Frontal cortex (tissue), 4 donors: ENCODE measurements at places on chromosomes 3 and 15. TPM values are rescaled to one million over a fixed set of nuclear protein-coding genes. Genes with fewer than 3 reads are reported as not detected.
A peak's percentile ranks its signal among the peaks of the same experiment; 100 is the strongest.

GRCh38 chr3:45957586-45957985 is 14.3 kb downstream of the CXCR6 start:
- DNase-seq = peak; percentile 24

DNA sequence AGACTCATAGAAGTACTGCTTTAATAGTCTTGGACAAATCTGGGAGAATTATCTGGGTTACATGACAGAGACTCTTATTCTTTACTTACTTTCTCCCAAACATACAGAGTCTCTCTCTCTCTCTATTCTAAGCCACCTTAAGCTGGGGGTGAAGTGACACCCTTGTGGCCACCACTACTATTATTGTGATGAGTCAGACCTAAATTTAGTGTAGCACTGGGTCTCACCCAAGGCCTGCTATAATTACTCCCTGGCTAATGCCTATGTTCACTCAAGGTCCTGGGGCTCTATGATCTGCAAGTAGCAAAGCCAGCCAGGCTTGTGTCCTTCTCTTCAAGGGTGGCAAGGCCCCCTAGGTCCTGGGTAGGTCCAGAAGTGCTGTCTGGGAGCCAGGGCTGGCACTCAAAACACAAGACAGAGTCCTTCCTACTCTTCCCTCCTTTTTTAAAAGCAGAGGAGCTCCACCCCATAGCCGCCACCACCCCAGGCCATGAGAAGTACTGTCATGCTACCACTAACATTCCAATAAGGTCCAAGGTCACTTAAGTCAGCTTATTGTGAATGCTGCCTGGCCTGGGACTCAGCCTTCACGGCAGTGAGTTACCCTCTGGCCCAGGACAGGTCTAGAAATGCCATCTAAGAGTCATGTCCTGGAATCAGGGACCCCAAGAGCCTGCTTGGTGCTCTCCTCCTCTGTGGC is 183.6 kb downstream of the POLQ start:
- DNase-seq = no peak

DNA sequence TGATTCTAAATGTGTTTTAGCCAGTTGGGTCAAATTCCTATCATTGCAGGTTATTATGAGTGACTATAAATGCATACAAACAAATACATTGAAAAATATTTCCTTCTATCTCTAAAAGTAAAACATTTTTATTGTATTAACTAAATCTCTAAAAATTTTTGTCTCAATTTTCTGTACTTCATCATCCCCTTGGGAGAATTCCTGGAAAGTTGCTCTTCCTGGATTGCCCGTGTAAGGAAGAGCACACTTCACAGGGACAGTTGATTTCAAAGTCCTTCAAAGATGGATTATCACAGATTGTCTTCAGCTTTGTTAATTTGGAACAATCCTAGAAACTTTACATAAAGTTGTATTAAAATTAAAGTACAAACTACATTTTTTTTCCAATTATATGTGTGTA is 595.6 kb downstream of the ROBO1 start:
- no peak for DNase-seq

DNA sequence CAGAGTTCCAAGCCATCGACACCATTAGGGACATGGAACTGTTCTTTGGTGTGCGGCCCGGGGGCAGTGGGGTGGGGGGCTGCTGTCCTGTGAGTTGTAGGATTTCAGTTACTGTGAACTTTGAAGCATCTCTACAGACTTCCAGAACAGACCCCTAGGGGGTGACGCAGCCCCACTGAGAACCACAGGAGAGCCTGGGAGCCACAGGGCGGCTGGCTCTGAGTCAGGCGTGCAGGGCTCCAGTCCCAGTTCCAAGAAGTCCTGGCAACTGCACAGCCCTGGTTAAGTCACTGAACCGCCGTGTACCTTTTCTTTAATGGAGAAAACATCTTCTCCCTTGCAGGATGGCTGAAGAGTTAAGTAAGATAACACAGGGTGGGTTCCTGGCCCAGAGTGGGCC is 23.5 kb upstream of the LRTM1 start:
- no peak for DNase-seq

The ADGRG7 gene
- not detected for total RNA-seq

- no peak for DNase-seq
Observed at GRCh38 chr3:142618917-142619461, 22.8 kb downstream of the PLS1 start.

The PLS1 gene
- total RNA-seq = 2.4 TPM

DNA sequence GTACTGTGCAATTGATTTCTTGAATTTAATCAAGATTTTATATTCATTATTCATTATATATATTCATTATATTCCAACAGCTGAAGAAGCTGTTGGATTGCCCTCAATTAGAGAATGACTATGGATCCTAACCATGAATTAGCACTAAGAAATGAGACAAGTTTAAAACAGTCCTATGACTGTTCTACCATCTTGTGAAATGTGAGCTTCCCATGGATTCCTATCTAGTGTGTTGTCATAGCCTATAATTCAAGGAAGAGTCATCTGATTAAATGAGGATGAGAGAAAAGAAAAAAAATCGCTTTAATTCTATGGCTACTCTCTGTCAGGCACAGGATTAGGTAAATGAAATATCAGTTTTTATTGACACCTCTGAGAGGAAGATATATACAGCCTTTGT is 696.6 kb upstream of the NAALADL2 start:
- DNase-seq = no peak

The MYZAP gene
- total RNA-seq = 1.6 TPM

GRCh38 chr15:64894395-64895056 is 17.2 kb upstream of the ANKDD1A start:
- no peak for DNase-seq

DNA sequence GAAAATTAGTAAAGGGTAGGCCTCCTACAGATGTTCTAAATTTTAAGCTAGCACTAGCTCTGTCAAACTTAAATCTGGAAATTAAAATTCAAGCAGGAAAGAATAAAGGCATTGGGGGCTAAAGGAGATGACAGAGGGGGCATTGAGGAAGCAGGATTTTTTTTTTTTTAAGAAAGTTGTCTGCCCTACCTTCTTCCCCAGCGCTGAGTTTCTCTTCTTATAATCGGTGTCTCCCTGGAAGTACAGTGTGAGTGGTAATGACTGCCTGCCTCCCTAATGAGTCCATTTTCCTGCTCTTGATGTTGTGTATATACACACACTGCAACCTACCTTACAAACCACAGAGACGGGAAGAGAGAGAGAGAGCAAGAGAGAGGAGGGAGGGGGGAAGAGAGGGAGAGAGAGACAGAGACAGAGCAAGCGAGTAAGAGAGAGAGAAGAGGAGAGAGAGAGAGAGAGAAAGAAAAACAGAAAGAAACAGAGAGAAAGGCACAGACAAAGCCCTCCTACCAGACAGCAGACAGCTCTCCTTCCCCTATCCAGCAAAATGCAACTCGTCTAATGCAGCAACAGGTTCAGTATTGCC is 47.0 kb downstream of the ZBTB20 start:
- no peak for DNase-seq

GRCh38 chr15:94403331-94403730 is 172.0 kb downstream of the MCTP2 start:
- no peak for DNase-seq
